ENCODE measurements at places on chromosomes 7 and 10.

GRCh38 chr7:40315277-40315676 lies 180.5 kb downstream of the SUGCT start:
- DNase-seq: no peak

DNA sequence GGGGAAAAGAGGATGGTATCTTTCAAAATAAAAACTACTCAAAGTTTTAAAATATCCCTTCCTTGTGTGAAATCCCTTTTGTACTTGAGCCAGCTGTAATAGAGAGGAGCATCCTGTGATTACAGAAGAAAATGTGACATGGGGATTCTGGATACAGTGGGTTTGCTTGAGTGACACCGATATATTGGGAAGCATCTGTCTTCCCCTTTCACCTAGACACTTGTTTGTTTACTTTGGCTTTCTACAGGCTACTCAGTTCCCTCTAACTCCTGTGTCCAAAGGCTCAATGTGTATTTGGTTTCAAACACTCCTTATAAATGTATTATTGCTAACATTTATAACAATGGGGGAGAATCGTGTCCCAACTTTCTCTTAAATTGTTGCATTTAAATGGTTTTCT lies 24.4 kb downstream of the CPED1 start:
- DNase-seq: no peak

DNA sequence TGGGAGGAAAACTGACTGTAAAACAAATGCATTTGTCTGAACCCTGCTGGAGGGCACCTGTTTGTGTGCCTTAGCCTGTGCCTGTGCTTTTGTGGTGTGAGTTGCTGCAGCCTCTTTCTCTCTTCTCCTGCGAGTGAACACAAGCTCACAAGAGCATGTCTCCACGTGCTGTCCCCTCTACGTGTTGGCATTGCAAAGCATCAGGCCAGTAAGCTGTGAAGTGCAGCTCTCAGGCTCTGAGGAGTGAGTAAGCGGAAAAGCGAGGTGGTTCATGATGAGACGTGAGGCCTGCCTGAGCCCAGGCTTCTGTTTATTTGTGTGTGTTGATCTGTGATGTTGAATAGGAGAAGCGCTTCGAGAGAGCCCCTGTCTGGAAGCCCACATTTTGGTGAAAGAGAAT lies 85.6 kb upstream of the PDCD4 start:
- peak; percentile 62 for DNase-seq

DNA sequence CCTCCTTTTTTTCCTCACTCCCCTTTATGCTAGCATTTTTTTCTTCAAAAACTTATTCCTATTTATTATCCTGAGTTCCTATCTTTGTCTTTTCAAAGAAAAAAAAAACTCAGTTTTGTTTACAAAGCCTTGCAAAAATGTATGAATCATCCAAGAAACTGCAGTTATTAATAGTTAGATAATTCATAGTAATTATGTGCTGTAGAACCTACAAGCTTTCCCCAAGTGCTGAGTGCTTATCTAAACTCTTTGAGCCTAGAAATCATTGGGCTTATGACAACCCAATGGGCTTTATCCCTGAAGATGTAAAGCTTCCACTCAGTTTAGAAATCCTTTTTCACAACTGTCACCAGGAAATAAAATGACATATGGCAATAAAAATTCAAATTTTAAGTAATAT lies 145.9 kb upstream of the WNT16 start:
- DNase-seq: no peak

GRCh38 chr7:101099969-101100781 lies 14.9 kb downstream of the TRIM56 start:
- DNase-seq: peak; percentile 84

Data from activated CD4-positive, alpha-beta T cell treated with anti-CD3 and anti-CD28 coated beads for 36 hours (primary cell).